Kidney (tissue), 22 donors: ENCODE measurements at places on chromosomes 4 and X.

DNA sequence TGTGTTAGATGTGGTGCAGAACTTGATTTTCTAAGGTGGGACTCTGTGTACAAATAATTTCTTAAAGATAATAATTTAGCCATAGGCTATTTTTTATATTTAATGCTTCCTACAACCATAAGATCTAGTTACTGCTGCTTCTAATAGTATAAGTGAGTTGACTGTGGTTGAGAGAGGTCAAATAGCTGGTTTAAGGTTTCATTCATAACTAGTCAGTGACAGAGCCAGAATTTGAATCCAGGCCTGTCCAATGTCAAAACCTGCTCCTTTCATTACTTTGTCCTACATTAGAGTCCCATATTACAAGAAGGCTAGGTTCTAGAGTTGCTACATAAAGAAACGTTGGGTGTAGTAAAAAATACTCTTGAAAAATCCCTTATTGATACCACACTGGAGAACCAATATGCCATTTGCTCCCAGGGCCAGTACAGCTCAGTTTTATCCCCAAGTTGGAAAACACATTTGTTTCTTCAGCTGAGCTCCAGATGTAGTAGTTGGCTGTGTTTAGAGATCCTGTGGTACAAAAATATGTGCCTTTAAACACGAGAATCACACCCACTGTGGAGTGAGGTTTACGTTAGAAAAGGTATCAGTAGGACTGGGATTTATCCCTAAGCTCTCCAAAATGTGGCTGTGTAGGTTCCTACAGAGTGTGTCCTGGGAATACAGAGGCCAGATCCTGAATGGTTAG is 84.3 kb downstream of the REPS2 start:
- DNase-seq, result no peak

- DNase-seq, result no peak
Measured at GRCh38 chrX:10496345-10496965, 123.9 kb downstream of the MID1 start.

- DNase-seq, result peak; percentile 30
Measured at GRCh38 chrX:113929004-113929403, 654.9 kb upstream of the HTR2C start.

DNA sequence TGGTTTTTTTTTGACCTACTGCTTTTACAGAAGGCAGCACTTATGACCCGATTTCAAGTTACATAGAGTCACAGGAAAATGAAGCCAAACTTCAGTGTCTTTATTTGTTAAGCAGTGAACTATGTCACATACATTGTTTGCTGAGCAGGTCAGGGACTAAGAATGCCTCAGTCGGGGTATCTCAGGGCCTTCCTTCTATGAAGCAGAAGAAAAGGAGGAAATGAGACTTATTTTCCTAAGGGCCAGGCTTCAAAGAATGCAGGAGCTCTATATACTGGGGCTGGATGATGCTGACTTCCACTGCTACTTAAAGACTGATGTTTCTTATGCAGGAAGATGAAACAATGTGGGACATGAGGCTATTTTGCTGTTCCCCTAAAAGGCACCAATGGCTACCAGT is 558.4 kb upstream of the IGFBP7 start:
- DNase-seq, result no peak

DNA sequence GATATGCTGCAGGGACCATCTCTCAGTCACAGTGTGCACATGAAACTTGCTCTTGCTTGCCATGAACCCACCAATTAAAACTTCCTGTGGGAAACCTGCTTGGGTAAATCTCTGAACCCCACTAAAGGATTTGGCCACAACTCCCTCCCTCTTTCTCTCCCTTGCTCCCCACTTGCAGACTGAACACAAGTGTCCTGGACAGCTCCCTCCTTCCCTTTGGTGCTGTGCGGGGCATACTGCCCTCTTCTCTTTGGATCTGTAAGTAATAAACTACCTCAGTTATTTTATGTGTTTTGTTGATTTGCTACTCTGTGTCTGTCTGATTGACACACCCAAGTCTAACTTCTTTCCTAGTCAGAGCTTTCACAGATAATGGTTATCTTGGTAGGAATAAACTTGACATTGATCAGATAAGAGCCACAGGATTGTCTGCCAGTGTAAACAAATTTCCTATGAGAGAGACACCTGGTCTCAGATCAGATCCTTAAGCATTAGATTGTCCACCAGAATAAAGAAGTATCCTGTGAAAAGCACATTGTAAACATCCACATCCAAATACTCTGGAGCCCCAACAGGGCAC is 41.8 kb downstream of the SULT1E1 start:
- no peak for DNase-seq

DNA sequence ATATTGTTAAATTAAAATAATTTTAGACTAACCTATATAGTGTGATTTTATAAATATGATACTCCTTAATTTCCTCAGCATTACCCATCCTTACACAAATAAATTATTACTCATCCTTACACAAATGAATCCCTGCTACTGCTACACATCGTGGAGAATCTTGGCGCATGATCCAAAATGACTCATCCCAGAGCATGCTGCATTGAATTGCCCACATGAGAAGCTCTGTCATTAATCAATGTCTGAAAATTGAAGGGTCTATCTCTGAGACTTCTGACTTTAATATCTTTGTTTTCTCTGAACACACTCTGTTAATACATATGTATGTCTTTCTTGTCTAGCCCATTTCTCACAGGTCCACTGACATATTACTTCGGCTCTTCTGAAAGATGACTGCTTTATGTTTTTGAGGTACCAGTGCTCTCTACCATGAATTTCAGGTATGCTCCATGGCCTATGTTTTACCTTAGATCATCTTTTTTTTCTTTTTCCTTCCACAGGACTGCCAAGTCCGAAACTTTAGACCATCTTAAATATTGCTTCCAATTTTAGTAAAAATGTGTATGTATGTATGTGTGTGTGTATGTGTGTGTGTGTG is 15.7 kb upstream of the DUSP21 start:
- DNase-seq, result no peak

DNA sequence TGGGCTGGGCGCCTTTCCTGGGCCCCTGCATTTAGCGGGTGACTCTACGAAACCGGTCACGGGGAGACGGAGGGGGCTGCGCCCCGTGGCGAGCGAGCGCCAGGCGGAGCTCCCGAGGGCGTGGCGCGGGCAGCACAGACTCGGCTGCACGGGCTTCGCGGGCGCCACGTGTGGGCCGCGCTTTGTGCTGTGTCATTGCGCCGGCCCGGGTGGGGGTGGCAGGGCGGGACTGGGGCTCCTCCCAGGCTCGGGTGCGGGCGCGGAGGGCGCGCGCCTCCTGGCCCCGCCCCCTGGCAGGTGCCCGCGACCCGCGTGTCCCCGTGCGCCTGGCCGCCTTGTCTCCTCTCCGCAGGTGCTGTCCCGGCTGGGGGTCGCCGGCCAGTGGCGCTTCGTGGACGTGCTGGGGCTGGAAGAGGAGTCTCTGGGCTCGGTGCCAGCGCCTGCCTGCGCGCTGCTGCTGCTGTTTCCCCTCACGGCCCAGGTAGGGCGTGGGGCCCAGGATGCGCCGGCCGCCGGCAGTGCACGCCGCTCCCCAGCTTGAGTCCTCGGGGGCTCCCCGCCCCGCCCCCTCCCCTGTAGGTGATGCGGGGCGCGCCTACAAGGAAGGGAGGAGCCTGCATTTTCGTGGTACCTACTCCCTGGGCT is 651 bp downstream of the UCHL1 start:
- peak; percentile 80 for DNase-seq

DNA sequence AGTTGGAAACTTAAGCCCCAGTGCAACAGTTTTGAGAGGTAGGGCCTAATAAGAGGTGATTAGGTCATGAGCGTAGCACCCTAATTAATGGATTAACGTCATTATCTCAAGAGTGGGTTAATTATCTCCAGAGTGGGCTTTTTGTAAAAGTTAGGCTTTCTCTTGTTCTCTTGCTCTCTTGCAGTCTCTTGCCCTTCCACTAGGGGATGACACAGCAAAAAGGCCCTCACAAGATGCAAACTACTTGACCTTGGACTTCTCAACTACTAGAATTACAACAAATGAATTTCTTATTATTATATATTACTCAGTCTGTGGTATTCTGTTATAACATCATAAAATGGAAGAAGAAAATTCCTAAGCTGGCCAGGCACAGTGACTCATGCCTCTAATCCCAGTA is 22.1 kb upstream of the NDST3 start:
- DNase-seq, result no peak

DNA sequence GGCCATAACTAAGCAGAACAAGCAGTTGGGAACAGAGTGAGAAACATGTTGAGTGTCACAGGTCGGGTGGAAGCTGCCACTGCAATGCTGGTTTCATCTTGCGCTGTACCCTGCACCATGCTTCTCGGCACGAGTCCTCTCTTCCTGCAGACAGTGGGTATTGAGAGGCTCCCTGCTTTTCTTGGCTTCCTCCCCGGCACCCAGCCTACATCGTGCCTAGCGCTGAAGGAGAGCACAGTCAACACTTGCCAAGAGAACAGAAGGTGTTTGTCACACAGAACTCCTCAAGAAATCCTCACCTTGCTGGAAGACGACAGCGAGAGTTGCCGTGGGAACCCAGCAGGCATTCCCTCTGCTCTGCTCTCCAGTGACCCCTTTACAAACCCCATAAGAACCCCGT is 53.6 kb downstream of the EVC2 start:
- no peak for DNase-seq

DNA sequence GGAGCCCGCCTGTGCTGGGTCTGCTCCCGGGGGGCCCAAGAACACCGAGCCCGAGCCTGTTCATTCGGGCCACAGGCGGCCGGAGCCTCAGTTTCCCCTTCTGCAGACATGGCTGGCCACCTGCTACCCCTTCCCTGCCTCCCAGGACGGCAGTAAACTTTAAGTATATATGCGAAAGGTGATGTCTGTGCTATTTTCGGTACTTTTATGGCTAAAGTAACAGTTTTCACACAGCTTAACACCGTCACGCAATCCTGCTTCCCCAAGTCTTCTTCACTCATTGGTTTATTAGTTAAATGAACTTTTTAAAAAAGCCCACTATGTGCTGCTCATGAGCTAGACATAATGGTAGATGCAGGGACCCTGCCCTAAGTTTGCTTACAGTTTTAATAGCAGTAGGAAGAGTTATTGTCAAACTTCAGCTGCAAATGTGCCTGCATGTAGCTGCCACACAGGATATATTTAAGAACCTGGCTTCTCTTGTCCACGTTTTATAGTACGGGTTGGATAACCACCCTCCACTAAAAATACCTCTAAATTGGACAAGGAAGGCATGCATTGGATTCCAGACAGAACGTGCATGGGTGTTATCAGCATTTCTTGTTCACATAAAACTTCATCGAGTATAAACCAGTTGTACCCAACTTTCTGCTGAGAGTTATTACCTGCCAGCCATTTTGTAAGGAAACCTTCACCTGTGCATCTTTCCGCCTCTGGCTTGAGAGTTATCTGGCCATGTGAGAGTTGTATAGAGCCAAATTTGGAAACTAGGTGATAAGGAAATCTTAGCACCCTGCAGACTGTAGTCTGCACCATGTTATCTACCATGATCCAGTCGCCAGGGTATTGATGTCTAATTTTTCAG is 741 bp downstream of the ANAPC4 start:
- no peak for DNase-seq

DNA sequence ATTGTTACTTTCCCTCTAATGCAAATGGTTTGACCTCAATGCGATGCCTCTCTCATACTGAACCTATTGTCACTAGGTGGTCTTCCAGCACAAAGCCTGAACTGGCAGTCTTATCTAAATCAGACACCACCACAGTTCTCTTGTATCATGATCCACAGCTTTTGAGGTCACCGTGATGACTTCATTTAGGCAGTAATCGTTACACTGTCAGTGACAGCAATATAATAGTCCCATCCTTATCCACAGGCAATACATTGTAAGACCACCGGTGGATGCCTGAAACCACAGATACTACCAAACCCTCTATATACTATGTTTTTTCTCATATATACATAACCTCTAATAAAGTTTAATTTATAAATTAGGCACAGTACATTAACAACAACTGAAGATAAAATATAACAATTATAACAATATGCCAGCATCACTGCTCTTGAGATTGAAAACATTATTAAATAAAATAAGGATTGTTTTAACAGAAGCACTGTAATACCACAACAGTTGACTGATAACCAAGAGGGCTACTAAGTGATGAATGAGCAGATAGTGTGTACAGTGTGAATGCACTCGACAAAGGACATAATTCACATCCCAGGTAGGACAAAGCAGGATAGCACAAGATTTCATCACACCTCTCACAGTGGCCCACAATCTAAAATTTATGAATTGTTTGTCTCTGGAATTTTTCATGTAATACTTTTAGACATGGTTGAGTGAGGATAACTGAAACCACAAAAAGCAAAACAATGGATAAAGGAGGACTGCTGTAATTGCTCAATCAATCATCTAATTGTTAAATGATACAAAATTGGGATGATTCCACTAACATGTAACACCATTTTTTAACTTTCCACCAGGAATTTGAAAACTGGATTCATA is 419.4 kb downstream of the CENPC start:
- no peak for DNase-seq

GRCh38 chr4:160450876-160451275 is 1348.0 kb downstream of the RAPGEF2 start:
- no peak for DNase-seq

DNA sequence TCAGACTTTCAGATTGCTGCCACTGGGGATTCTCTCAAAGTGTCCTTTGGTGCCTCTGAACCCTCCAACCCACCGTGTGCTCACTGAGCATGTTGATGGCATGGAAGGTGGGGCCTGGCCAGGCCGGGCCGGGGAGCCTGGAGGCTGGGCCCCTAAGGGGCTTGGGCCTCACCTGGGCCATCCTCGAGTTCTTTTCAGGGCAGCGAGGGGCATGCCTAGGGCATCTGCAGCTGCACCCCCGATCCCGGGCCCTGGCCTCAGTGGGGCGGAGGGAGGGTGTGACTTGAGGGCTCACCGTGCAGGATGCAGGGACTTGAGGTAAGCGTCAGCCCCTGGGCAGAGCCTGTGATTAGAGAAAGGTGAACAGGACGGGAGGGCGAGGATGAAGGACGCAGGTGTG is 1.6 kb upstream of the SH3TC1 start:
- no peak for DNase-seq

DNA sequence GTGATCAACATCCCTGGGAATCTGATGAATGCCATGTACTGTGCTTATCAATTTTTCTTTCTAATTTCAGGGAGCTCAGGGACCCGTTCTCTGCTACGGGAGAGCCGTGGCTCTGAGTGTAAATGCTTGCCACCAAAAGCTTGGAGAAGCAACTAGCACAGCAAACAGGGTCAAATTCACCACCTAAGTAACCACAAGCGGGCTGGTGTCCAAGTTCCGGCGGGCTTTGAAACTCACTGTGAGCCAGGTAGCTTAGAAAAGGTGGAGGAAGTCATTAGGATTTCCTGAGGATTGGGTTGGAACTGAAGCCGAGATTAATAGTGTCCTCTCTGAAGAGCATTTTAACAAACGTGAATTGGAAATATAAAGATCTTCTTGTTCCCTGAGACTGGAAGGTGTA is 87.2 kb downstream of the CLDN34 start:
- DNase-seq, result no peak

- DNase-seq, result no peak
Measured at GRCh38 chrX:68121371-68121770, 311.9 kb downstream of the OPHN1 start.
